ENCODE measurements at places on chromosomes 4 and X. TPM values are rescaled to one million over a fixed set of nuclear protein-coding genes. Genes with fewer than 3 reads are reported as not detected.

MAGEA2B gene
- total RNA-seq: not detected

EIF1AX gene
- 33.4 TPM for total RNA-seq

HMX1 gene
- total RNA-seq: not detected

MAGEA8 gene
- not detected for total RNA-seq

MEPE gene
- total RNA-seq: not detected

ARHGAP36 gene
- total RNA-seq: not detected

RAB9A gene
- 32.8 TPM for total RNA-seq

CLNK gene
- total RNA-seq: not detected

SOX3 gene
- not detected for total RNA-seq

STK32B gene
- 1.1 TPM for total RNA-seq

RXFP1 gene
- not detected for total RNA-seq

FRAS1 gene
- 11.1 TPM for total RNA-seq

CDS1 gene
- 20.6 TPM for total RNA-seq

CXCL11 gene
- 1.2 TPM for total RNA-seq

IRS4 gene
- not detected for total RNA-seq

GYPA gene
- not detected for total RNA-seq

CXCL5 gene
- total RNA-seq: 20.4 TPM

SSX4B gene
- total RNA-seq: not detected

Data from hair follicular keratinocyte (primary cell).